ENCODE measurements at places on chromosomes 2 and 18.

DNA sequence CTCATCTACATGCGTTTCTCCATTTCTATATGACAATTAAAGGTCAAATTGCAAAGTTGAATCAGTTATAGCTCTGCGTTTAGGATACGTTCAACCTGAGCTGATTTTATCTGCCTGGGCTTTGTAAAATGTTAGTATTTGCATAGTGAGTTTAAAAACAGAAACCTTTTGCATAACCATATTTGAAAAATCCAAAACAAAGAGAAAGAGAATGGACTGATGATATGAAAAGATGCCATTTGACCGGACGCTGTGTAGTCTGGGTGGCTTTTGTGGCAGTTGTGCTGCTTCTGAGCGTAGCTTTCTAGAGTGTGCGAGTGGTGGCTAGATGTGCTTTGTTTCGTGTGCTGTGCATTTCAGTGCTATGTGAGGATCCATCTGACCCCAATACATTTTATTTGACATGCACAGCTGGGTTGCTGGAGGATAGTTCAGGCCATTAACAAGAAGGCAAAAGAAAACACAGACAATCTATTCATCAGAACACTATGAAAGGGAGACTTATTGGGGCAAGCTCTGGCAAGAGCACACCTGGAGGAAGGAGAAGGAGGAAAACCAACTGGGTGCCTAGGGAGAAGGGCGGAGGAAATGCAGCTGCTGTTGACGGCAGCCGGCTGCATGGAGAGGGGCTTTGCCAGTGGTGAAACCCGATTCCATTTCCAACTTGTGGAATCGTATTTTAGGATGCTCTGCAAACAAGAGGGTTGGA, 126.8 kb downstream of the ACOXL start:
- no peak for DNase-seq

- DNase-seq, result no peak
Measured at GRCh38 chr18:36769172-36769571, 59.6 kb downstream of the TPGS2 start.

- no peak for DNase-seq
Measured at GRCh38 chr2:121205321-121205942, 79.6 kb downstream of the TFCP2L1 start.

DNA sequence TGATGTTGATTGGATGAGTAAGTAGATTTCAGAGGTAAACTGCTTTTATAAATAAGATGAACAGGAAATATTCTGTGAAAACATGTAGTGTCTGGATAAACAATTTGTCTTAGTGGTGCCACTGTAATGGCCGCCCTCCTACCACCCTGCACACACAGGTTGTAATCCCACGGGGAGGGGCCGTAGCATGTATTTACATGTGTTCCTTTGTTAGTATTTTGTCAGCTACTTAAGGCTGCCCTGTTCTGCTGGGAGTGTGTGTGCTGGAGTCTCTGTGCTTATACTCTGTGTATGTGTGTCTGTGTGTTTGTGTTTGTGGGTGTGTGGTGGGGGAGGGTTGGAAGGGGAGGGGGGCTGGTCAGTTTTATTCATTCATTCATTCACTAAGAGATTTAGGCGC, 5.1 kb downstream of the TSHZ1 start:
- no peak for DNase-seq

DNA sequence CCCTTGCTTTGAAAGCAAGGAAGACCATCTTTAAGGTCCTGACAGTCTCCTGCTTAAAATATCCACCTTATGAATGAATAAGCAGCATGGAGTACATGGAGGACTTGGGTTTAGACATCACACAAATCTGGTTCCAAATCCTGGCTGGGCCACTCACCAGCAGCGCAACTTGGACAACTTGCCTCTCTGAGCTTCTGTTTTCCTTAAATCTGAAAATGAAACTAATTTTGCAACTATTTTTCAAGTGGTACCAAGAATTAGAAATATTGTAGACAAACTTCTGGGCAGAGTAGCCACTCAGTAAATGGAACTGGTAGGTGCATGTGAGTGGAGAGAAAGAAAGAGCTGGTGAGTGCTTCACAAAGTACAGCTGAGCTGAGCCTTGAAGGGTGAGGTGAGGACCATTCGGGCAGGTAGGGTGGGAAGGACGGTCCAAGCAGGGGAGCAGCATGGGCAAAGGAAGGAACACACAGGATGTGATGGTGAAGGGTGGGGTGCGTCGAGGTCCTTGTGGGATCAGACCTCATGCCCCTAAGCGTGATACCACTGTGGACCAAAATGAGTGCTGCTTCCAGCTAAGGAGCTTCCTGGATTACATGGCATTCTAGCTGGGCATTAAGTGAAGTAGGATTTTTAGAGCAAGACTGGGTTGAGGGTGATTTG, 14.4 kb upstream of the TET3 start:
- no peak for DNase-seq

DNA sequence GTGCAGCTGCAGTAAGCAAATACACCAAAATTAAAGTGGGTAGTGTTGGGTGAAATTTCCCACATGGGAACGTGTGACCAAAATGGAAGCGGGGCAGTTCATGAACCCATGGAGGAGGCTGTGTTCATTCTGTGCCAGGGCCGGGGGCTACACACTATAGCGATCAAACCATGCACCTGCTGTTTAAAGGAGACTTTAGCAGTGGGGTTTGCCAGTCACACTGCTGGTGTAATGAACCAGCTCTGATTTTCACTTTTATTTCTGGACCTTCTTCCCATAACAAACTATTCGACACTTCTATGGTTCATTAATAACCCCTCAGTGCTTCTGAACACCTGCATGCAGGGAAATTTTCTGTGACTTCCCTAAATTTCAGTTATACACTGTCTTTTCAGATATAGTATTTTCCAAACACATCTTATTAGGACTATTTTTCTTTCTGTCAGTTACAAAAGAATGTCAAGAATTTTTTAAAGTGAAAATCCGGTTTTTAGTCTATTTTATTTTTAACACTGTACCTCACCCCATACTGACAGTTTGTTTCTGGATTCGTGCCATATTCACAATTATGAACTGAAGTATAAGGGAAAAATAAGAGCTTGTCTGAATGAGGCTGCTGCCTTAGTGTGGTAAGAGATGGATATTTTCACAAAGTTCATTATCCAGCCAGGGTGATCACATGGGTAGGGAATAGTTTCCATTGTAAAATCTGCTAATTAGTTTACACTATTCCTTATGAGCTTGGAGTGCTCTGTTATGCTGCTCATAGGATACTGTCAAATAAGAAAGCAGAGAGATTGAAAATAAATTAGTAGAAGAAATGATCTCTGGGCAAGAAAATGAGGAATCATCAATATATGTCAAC, 111.3 kb upstream of the CAVIN2 start:
- DNase-seq, result peak; percentile 40

GRCh38 chr18:69282371-69282770, 118.3 kb upstream of the DOK6 start:
- no peak for DNase-seq

DNA sequence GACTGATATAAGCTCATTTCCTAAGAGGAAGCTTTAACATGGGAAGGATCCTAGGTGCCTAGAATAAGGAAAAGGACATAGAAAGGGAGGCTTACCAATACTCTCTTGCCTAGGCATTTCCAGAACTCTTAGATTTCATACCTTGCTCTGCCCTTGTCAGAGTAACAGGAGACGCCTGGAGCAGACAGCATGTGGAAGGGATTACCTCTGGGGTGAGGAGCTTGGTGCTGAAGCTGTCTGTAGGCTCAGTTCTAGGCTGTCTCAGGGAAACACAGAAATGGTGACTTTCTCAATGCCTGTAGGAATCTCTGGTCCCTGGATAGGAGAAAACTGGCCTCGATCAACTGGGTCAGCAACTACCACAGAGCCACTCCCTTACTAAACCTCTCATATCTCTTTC, 150.0 kb downstream of the SLC4A3 start:
- no peak for DNase-seq

DNA sequence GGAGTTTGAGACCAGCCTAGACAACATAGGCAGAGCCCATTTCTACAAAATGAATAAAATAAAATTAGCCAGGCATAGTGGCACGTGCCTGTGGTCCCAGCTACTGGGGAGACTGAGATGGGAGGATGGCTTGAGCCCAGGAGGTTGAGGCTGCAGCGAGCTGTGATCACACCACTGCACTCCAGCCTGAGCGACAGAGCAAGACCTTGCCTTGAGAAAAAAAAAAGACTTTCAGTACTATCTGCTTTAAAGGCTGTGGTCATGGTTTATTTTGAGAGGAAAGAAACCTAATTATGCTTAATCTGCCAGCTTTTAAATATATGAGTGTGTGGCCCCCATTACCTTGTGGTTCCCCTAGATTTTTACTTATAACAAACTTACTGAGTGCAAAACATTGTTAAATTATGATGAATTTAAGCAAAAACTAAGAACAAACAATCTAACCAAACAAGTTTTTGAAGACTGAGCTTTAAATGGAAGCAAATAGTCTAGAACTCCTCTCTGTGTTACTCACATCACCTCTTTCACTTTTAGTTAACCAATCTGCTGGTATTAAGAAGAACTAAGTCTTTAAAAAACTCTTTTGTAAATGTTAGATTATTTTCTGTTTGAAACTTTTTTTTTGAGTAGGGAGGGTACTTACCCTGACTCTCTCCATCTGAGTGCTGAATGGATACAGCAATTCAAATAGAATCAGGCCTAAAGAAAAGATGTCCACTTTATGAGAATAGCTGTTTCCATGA, 65.4 kb downstream of the EIF2AK3 start:
- no peak for DNase-seq

DNA sequence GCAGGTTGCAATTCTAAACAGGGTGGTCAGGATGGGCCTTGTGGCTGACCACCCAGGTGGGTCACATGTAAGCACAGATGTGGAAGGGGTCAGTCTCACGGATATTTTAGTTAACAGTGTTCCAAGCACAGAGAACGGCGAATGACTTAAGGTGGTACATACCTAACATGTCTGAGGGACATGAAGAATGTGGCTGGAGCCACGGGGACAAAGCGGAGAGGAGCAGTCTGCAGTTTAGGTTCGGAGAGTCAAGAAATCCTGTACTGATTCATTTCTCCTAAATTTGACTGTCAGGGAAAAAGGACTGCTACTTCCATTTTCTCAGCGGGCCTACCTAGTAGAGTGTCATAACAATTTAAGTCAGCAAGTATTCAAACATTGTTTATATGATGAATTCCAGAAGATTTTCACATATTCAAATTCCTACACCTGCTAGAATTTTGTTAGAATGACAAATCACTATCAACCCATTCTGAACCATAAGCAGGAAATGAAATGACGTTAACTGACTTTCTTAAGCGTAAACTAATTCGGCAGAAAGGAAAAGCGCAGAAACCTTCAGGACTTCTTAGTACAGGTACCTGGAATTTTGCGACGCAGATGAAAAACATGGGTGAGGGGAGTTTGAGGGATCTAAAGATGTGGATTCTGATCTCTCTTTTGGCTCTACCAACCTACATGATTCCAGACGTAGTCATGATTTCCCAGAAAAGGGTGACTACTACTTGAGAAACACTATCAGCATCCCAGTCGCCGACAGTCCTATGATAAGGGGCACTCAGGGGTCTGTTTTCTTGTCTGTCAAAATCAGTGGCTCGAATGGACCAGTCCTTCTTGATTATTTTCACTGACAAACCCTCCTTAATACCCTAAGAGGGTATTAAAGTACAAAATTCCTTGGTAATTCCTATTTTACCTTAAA, 41.3 kb downstream of the PTPN2 start:
- DNase-seq, result no peak

GRCh38 chr2:58428096-58429013, 187.2 kb upstream of the FANCL start:
- peak; percentile 23 for DNase-seq

DNA sequence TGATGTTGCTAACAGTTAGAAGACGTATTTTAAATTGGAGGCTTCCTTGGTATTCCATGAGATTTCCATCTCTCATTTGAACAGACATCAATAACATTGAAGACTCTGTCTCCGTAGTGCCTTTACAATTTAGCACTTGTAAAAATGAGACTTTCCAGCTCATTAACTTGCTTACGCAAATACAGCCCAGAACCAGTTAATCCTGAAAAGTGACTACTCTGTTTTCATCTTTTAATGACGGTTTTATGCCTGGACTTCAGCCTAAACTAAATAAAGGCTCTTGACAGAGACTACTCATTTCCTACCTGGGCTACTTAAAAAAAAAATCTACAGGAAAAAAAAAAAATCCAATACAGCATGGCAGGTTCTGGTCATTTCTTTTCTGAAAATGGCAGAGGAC, 148.6 kb downstream of the LRATD1 start:
- DNase-seq, result no peak

GRCh38 chr2:157404363-157404762, 39.5 kb downstream of the CYTIP start:
- no peak for DNase-seq

DNA sequence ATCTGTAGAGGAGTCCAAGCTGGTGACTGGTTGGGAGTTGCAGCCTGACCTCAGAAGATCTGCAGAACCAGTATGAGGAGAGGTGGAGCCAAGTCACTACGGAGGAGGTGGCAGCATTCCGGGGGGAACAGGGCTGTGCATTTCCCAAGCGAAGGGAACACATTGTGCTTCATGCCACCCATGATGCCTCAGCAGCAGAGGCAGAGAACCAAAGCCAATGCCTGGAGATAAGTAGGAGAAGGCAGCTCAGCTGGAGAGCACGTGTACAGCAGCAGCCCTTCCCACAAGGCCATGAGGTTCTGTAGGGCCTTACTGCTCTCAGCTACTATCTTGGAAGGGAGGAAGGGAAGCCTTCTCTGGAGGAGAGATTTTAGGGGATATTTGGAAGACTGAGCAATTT, 67.2 kb upstream of the LRPPRC start:
- no peak for DNase-seq

DNA sequence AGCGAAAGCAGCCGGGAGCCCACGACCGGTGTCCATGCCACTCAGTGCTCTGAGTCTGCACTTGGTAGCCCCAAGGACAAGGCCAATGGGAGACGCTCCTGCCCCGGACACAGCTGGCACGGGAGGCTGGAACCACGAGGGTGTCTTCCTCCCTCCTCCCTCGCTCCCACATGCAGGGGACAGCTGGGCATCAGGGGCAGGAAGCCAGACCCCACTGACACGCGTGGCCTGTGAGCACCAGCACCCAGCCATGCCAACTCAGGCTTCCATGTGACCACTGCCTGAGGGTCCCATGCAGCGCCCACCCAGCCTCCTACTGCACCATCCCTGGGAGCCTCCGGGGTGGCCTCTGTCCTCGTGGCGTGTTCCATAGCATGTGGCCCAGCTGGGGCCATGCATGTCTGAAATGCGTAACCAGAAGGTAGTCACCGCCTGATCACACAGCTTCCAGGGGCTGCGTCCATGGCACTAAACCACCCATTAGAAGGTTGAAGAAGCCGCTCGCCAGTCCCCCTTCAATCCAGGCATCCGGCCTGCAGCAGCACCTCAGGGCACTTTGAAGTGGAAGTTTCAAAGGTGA, 323.2 kb upstream of the SALL3 start:
- DNase-seq, result no peak

DNA sequence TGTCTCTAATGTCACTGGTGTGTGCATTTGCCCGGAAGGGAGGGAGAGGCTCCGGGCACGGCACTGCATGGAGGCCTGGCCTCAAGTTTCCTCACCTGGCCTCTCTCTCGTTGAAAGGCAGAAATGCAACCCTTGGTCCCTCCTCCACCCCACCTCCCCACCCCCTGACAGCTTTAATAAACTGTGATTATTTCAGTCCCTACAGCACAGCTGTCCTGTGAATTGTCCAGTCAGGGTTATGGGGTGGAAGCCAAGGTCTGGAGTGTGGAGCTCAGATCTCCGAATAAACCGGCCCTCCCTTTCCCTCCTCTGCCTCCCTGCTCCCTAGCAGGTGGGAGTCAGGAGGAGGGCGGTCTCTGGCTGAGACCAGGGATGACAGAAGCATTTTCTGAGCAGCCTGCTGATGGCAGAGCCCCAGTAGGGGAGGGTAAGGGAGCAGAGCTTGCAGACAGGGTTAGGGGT, 199.2 kb upstream of the SMAD2 start:
- DNase-seq, result no peak

Data from NCI-H446 treated with DMSO at 0.1 percent for 48 hours (cell line).